CD4-positive, alpha-beta T cell treated with Interleukin-12 subunit alpha and Interleukin-12 subunit beta, for 1 hour (primary cell): ENCODE measurements at places on chromosomes 16 and 17.

DNA sequence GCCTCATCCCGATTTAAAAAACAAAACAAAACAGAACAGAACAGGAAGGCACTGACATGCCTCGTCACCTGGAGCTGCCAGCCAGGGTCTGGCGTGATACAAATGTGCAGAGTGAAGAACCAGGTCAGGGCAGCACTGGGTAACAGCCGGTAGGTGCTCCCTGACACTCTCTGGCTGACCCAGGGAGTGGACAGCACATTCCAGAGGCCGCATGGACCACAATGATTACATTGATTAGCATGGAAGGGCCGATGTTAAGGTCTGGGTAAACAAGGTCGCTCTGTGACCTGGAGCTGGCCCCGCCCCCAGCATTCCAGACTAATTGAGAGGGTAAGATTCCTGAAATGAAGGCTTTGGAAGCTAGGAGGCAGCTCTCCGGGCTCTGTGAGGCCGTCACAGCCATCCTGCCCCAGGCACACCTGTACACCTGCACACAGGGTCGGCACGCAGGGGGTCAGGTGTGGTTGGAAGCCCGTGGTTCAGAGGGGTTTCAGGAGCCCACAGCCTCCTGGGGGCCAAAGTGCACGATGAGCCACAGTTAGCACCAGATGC, 21.4 kb downstream of the PIEZO1 start:
- DNase-seq: no peak

DNA sequence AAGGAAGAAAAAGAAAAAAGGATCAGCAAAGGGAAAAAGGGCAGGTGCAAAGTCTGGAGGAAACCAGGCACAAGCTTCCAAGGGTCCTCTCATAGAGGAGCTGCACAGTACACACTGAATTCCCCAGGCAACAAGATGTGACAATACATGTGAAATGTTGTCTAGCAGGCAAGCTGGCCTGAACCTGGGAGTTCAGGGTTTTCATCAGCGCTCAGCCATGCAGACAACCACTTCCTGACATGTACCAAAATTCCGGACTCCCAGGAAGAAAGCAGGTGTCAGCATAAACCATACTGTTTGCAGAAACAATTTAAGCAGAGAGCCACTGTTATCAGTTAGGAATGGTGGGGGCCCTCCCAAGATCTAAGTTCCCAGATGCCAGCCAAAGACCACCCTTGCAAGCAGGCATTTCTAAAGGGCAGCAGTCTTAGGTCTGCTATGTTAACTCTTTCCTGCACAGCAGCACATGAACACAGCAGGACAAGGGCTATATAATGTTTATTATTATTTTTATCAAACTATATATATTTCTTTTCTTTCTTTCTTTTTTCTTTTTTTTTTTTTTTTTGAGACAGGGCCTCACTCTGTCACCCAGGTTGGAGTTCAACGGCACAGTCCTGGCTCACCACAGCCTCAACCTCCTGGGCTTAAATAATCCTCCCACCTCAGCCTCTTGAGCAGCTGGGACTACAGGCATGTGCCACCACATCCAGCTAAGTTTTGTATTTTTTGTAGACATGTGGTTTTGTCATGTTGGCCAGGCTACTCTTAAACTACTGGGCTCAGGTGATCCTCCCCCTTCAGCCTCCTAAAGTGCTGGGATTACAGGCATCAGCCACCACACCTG, 10.1 kb downstream of the TK2 start:
- DNase-seq: no peak

GRCh38 chr17:15886221-15886620, 58.7 kb upstream of the ADORA2B start:
- DNase-seq: no peak

DNA sequence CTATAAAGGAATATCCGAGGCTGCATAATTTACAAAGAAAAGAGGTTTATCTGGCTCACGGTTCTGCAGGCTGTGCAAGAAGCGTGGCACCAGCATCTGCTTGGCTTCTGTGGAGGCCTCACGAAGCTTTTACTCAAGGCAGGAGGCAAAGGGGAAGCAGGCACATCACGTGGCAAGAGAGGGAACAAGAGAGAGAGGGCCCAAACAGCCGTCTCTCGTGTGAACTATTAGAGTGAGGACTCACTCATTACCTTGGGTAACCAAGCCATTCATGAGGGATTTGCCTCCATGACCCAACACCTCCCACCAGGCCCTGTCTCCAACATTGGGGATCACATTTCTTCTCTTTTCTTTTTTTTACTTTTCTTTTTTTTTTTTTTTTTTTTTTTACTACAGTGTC, 7.5 kb upstream of the ALKBH5 start:
- no peak for DNase-seq

- no peak for DNase-seq
These were observed 15.8 kb upstream of the BRIP1 start for GRCh38 chr17:61878984-61879612.

GRCh38 chr17:51085150-51085805, 35.4 kb downstream of the SPAG9 start:
- no peak for DNase-seq

DNA sequence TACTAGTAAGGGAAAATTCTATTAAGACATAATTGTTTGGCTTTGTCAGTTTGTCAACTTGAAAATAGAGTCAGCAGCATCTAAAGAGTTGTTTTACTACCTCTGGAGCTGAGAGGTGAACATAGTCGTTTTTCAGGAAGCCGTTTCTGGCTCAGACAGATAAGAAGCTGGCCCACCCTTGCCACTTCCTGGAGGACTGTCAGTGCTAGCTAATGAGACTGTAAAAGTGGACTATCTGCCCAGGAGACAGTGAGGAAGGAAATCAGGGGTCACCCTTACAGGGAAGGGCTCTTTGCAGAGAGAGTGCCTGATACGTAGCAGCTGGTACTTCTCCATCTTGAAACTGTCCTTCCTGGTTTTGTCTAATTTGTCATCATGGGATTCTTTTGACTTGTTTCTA, 328.7 kb downstream of the WWOX start:
- no peak for DNase-seq

GRCh38 chr16:79437764-79438751, 162.5 kb downstream of the MAF start:
- DNase-seq: no peak

- no peak for DNase-seq
These were observed 88.8 kb downstream of the ARHGAP44 start for GRCh38 chr17:12877953-12878669.

GRCh38 chr17:56602292-56603130, 9.0 kb downstream of the NOG start:
- peak; percentile 39 for DNase-seq

- DNase-seq: no peak
These were observed 20.9 kb downstream of the SOCS1 start for GRCh38 chr16:11234884-11235702.

GRCh38 chr17:66341462-66341861, 39.0 kb downstream of the PRKCA start:
- DNase-seq: no peak

DNA sequence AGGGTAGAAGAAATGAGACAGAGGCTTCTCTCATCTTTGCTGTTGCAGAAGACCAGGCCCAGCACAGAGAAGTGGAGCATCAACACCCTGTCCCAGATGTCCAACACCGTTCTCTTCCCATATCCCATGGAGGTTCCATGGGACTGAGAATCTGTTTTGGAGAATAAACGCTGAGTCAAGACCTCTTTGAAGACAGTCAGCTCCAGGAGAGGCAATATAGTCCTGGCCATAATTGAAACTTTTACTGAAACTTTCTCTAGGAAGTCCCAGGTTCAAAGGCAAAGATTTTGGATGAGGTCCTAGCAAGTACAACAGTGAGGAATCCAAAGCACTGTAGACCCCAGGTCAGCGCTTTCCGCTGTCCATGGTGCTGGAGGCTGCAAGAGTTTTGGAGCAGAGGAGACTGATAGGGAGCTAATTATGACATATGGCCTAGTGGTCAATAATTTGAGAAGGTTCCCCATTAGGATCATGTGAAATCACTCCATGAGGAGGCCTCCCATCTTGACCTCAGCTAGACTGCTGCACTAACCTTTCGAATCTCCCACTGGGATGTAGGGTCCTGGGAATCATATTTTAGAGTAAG, 36.0 kb downstream of the OSBPL7 start:
- no peak for DNase-seq

DNA sequence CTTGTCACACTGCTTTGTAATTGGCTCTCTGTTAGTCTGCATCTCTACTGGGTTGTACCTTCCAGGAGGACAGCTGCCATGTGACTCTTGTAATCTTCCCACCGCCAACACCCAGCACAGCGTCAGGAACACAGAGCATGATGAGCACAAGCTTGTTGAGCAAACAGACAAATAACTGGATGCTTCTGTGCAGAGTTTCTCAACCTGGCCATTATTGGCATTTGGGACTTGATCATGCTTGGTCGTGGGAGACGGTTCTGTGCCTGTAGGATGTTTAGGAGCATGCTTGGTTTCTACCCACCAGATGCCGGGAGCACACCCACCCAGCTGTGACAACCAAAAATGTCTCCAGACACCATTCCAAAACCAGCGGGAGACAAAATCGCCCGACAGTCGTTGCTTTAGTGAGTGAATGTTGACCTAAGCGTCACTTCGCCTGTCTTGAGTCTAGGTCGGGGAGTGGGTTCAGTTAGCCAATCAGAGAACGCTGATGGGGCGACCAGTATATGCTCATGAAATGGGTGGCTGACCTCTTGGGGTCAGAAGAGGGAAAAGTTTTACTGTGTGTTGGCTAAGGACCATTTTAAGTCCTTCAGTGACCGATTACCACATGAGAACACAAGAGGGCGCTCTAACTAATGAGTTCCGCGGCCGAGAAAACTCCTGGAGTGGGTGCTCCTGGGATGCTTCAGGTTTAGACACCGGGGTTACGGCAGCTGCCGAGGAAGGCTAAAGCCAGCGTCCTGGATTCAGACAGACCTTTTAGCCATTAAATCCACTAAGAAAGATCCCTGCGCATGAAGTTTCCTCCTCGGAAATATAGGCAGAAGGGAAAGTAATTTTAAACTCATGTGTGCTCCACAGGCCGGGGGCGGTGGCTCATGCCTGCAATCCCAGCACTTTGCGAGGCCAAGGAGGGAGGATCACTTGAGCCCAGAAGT, 57.8 kb upstream of the TEX2 start:
- DNase-seq: peak; percentile 70

DNA sequence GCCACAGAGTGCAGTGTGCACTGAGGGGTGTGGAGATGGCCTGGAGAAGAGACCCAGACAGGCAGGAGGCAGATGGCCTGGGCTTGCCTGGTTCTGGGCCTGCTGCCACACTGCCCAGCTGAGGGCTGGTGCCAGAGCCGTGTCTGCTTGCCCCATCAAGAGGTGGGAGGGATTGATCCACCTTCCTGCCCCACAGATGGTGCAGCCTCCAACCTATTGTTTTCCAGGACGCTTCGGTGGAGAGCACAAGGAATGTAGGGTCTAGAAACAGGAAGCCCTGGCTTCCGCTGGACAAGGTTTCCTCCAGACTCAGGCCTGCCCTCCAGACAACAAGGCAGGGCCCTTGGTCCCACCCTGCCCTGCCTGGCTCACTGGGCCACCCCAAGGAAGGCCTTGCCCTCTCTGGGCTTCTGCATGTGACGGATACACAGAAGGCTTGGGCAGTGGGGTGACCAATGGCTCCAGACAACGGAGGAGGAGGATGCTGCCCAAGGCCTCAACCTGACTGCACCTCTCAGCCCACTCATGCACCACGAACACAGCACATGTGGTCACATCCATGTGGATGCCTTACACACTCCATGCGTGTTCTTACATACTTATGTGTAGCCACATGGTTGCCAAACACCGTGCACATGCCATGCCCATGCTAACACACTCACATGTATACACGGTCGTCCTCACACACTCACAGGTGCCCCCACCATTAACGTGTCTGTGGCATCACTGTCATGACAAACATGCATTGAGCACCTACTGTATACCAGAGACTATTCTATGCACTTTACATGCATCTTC, 6.5 kb upstream of the CDH5 start:
- no peak for DNase-seq

- DNase-seq: no peak
These were observed 292 bp downstream of the WSCD1 start for GRCh38 chr17:6070430-6070912.

GRCh38 chr16:63323722-63324705, 1287.8 kb upstream of the CDH8 start:
- no peak for DNase-seq

DNA sequence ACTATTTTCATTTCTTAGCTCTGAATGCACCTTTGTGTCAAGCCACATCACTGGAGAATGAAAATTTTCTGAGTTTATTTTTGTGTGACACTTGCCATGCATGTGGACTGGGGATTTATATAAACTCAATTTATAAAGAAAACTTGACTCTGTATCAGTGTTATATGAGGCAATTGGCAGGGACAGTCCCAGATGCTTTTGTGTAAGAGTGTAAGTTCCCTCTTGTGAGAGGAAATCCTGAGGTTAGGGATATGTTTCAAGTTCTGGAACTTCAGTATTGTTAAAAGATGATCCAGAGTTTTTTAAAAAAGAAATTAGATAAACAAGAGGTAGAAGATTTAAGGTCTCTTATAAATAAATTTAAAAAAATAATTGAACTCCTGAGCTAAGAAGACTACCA, 10.9 kb upstream of the CCL8 start:
- no peak for DNase-seq

- DNase-seq: no peak
These were observed 14.1 kb upstream of the CCDC154 start for GRCh38 chr16:1458336-1458976.

- DNase-seq: no peak
These were observed 105.8 kb downstream of the SNX29 start for GRCh38 chr16:12082226-12082887.
